ENCODE measurements at places on chromosomes 6 and 20. TPM values are rescaled to one million over a fixed set of nuclear protein-coding genes. Genes with fewer than 3 reads are reported as not detected.

GRCh38 chr20:45965169-45966002 lies 6.6 kb downstream of the ZNF335 start:
- H3K4me3 ChIP-seq: no peak overlapping the region
- DNase-seq: no peak
- no peaks in the 10 kb centered on the region for H3K27me3 ChIP-seq
- H3K36me3 ChIP-seq: peaks cover 55% of the 10 kb centered on the region
- H3K27ac ChIP-seq: peak overlapping the region; percentile 8

Gene ARMH2
- not detected for total RNA-seq

DNA sequence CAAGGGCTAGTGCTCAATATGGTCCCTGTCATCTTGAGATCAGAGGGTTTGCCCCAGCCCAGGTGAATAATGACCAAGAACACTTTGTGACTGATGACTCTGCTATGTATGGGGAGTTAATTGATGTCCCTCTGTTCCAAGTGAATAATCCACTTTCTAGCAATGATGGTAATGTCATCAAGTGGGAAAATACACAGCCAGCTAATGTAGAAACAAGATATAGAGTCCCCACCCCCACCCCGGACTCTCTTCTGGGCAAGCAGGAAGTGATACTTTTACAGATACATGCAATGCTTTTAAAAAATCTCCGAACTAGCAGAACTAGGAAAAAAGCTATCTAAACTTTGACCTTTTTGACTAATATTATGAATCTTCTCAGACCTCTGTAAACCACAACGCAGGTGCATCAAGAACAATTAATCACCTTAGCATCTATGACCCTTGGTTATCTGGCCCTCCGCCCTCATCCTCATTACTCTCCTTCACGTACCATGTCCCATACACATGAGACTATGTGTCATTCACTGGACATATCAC lies 30.5 kb downstream of the CNR1 start:
- H3K27me3 ChIP-seq: peaks cover 7% of the 10 kb centered on the region
- H3K4me1 ChIP-seq: no peaks in the 10 kb centered on the region
- no peaks in the 10 kb centered on the region for H3K36me3 ChIP-seq
- no peak overlapping the region for H3K27ac ChIP-seq

GRCh38 chr6:169112483-169113320 lies 140.9 kb downstream of the THBS2 start:
- peak; percentile 10 for DNase-seq
- no peak overlapping the region for H3K27ac ChIP-seq
- H3K4me3 ChIP-seq: no peak overlapping the region
- H3K27me3 ChIP-seq: no peaks in the 10 kb centered on the region
- no peaks in the 10 kb centered on the region for H3K4me1 ChIP-seq
- no peaks in the 10 kb centered on the region for H3K36me3 ChIP-seq

GRCh38 chr20:54227241-54227640 lies 19.4 kb downstream of the PFDN4 start:
- no peaks in the 10 kb centered on the region for H3K27me3 ChIP-seq
- H3K4me1 ChIP-seq: peaks cover 8% of the 10 kb centered on the region
- no peak for DNase-seq
- no peak overlapping the region for H3K4me3 ChIP-seq
- no peak overlapping the region for H3K27ac ChIP-seq

DNA sequence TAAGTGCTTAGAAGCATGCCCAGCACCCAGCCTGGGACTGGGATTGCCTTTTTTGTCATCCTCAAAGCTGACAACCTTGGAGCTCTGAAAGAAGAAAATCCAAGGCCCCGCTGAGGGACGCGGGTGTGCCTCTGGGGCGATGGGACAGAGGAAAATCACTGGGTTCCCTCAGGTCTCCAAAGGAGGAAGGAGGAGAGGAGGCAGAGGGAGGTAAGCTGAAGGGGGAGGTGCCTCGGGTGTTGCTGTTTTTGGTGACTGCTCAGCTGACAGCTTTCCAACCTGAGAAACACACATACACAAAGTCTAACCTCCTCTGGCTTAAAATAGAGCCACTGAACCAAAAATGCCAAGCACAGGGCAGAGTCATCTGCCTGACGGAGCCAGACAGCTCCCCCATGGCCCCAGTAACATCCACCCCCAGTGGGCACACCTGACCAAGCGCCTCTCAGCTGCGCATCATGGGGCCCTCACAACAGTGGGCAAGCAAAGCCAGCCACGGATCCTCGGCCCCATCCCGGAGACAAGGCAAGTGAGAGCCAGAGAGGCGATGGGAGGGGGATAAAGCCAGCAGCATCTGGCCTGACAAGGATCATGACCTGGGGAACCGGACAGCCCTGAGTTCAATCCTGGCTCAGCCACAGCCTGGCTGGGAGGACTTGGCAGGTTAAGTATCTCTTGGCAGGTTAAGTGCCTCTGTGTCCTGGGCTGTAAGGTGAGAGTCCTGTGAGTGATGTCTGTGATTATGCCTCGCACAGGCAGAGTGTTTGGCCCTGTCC lies 3.2 kb upstream of the KCNK15 start:
- H3K4me3 ChIP-seq: no peak overlapping the region
- peaks cover 13% of the 10 kb centered on the region for H3K27me3 ChIP-seq
- H3K36me3 ChIP-seq: peaks cover 3% of the 10 kb centered on the region
- no peak for DNase-seq
- H3K4me1 ChIP-seq: peaks cover 22% of the 10 kb centered on the region

Gene MCCD1
- not detected for total RNA-seq

Data from activated CD4-positive, alpha-beta T cell treated with anti-CD3 and anti-CD28 coated beads for 36 hours (primary cell).